D721Med (cell line): ENCODE measurements at places on chromosomes 12 and 14.

DNA sequence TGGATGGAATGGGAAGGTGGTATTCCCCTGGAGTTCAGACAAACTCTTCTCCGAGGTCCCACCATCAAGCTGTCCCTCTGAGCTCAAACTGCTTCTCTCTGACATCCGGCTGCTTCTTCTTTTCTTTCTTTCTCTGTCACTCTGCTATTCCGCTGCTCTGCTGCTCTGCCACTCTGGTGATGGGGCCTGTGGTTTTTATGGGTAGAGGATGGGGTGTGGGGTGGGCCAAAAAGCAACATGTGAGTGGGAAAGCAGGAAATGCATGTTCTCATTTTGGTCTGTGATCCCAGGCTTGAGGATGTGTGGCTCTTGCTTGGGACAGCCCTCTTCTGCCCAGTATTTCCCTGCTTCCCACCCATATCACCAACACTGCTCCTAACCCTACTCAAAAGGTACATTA lies 30.6 kb downstream of the CLECL1 start:
- no peak for DNase-seq

GRCh38 chr12:86249851-86250250 lies 6.3 kb downstream of the MGAT4C start:
- DNase-seq = no peak

- DNase-seq = no peak
Observed at GRCh38 chr14:59328454-59328853, 136.7 kb downstream of the GPR135 start.

GRCh38 chr12:22672951-22673350 lies 48.0 kb downstream of the ETNK1 start:
- no peak for DNase-seq

GRCh38 chr12:69343357-69343756 lies 4.8 kb upstream of the LYZ start:
- DNase-seq = no peak

DNA sequence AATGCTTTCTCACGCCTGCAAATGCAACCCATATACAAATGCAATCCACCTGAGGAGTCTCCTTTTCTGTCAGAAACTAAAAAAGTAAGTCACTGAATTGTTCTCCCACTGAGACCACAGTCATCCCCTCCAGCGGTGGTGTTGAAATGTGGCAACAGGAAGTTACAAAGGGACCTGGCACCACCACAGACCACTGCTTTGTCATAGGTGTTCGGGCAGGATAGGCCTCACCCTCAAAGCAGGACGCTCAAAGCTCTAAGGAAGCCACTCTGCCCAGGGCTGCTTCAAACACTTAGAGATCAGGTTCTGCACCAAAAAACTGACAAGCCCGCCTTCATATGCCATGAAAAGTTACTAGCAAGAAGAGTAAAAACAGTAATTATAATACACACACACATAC lies 11.3 kb downstream of the PHLDA1 start:
- no peak for DNase-seq
